ENCODE measurements at places on chromosomes 4 and X. TPM values are rescaled to one million over a fixed set of nuclear protein-coding genes. Genes with fewer than 3 reads are reported as not detected.
A peak's percentile ranks its signal among the peaks of the same experiment; 100 is the strongest.

DNA sequence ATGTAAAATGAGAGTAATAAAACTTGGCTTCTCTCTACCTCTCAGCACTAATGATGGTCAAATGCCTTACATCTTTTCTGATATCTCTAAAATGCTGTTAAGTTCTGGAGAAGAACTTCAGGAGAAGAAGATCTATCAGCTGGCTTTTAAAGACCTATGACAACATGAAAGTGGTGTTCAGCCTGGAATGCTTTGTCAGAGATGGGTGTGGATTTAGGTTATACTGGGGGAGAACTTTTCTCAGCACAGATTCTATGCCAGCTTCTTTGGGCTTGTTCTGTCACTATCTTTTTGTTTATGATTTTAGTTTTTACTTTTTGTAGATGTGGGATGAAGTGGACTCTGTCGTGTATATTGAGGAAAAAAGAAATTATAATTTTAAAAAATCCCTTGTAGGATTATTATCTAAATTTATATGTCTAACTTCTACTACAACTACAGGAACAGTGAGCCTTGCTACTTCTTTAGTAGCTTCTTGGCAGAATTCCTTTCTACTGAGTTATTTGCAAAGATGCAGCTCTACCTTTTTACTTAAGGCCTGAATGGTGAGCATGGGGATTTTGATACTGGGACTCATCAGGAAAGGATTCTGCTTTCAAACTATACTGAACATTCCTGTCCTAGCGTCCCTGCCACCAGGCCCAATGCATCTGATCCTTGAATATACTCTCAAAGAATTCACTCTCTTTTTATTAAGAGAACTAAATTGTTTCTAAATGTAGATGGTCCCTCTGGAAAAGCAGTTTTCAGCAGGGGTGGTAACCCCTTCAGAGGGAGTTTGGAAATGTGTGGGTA lies 19.6 kb downstream of the CYP2U1 start:
- H3K27ac ChIP-seq = no peak overlapping the region
- no peak overlapping the region for H3K4me3 ChIP-seq
- H3K27me3 ChIP-seq = no peaks in the 10 kb centered on the region
- peaks cover 10% of the 10 kb centered on the region for H3K36me3 ChIP-seq
- no peak for DNase-seq

MAMLD1 gene
- total RNA-seq = 3.4 TPM

DNA sequence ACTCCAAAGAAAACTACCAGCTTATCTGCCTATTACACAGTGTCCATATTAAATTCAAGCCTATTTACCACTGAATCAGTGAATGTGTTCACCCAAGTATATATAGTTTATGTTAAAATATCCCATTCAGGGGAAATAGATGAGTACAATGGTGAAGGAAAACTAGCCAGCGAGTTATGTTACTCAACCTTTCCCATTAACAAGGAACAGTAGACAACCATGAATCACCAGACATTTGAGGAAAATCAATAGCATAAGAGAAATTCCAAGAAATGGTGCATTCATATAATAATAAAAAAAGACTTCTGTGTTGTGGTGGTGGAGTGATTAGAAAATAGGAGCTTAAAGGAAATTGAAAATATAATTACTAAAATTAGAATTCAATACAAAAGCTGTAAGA lies 21.3 kb downstream of the IQCM start:
- DNase-seq = no peak
- no peak overlapping the region for H3K27ac ChIP-seq
- no peaks in the 10 kb centered on the region for H3K27me3 ChIP-seq
- no peak overlapping the region for H3K4me3 ChIP-seq
- H3K4me1 ChIP-seq = no peaks in the 10 kb centered on the region
- H3K36me3 ChIP-seq = no peaks in the 10 kb centered on the region

FOXR2 gene
- total RNA-seq = not detected

DNA sequence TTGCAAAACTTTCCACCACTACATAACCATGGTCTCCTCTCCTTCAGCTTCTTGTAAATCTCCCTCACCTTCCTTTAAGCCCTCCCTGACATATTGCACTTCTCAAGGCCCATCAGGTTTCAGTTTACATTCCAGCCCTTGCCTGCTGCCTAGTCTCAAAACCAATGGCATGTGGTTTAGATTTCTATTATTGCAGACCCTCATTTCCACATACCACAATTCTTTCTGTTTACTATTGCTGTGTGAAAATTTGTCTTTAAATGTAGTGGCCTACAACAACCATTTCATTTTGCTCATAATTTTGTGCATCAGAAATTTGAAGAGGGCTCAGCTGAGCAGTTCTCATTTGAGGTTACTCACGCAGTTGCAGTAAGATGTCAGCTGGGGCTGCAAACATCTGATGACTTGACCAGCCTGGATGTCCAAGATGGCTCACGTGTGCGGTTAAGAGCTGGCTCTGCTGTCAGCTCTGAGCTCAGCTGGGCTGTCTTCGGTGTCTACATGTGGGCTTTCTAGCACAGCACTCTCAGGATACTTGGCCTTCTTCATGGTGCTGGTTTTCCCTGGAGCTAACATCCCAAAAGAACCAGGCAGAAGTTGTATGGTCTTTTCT lies 29.9 kb upstream of the SOD3 start:
- peaks cover 3% of the 10 kb centered on the region for H3K4me1 ChIP-seq
- H3K27ac ChIP-seq = no peak overlapping the region
- no peak for DNase-seq
- no peaks in the 10 kb centered on the region for H3K27me3 ChIP-seq

NSUN7 gene
- not detected for total RNA-seq

RAB40AL gene
- total RNA-seq = 0.25 TPM

DNA sequence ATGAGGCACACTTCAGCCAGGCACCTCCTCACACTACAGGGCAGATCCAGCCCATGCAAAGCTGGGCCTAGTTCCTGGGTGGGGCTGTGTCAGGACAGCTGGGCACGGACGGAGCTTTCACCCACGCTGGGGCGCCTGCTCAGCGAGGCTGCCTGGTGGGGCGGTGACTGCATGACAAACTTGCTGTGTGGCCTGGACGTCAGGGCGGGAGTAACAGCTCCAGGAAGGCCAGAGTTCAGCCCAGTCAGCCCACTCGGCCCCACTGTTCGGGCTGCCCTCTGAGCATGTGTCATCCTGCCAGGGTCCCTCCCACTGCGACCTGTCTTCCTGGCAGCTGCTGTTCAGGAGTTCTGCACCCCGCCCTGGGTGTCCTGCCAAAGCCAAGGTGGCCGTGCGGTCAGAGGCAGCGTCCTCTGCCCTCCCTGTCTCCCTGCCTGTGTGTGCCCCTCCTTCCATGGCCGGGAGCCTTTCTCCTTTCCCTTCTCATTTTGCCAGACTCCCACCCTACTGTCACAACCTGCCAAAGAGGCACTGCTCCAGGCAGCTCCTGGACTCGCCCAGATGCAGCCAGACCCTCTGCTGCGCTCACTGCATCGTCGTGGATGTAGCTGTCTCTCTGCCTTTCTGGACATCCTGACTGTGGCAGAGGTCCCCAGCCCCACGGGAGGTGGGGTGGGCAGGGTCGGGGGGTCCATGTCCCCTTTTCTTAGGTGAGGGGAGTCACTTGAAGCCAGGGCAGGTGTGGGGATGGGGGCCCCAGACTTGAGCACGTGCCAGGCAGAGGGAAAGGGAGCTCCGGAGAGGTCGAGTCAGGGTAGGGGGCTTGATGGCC lies 33.0 kb upstream of the KIAA0232 start:
- H3K4me3 ChIP-seq = no peak overlapping the region
- H3K27me3 ChIP-seq = peaks cover 2% of the 10 kb centered on the region
- no peak for DNase-seq
- H3K27ac ChIP-seq = no peak overlapping the region

CLNK gene
- not detected for total RNA-seq

GRCh38 chr4:81152839-81153713 lies 61.9 kb downstream of the PRKG2 start:
- peak overlapping the region; percentile 69 for H3K4me3 ChIP-seq
- no peaks in the 10 kb centered on the region for H3K4me1 ChIP-seq
- no peaks in the 10 kb centered on the region for H3K27me3 ChIP-seq
- DNase-seq = no peak
- H3K36me3 ChIP-seq = no peaks in the 10 kb centered on the region
- no peak overlapping the region for H3K27ac ChIP-seq

- no peak overlapping the region for H3K4me3 ChIP-seq
- H3K27me3 ChIP-seq = no peaks in the 10 kb centered on the region
- H3K27ac ChIP-seq = no peak overlapping the region
These were observed 353.1 kb upstream of the CLNK start for GRCh38 chr4:11037637-11038036.

CT47C1 gene
- total RNA-seq = not detected

- DNase-seq = no peak
- no peaks in the 10 kb centered on the region for H3K27me3 ChIP-seq
- H3K4me1 ChIP-seq = peaks cover 62% of the 10 kb centered on the region
- H3K27ac ChIP-seq = peak overlapping the region; percentile 91
These were observed 5.6 kb upstream of the TXK start for GRCh38 chr4:48139691-48140090.

DNA sequence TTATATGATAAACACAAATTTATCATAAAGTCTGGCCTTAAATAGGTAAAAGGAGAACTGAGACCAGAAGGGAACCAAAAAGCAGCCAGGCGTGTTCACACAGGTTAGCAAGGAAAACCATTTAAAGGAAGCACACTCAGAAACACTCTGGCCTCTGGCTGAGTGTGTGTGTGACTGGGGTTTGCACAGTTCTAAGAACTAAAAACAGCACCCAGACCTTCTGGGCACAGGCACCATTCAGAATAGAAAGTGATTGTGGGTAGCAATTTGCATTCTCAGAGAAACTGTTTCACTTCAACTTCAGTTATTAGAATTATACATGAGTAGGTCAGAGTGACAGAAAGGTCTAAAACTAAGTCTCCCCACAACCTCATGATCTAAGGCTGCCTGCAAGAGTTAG lies 10.0 kb downstream of the GPR82 start:
- peak overlapping the region; percentile 87 for H3K27ac ChIP-seq
- H3K4me1 ChIP-seq = peaks cover 33% of the 10 kb centered on the region
- H3K27me3 ChIP-seq = no peaks in the 10 kb centered on the region
- H3K36me3 ChIP-seq = peaks cover 3% of the 10 kb centered on the region
- H3K4me3 ChIP-seq = peak overlapping the region; percentile 9

MSX1 gene
- total RNA-seq = not detected

PAQR3 gene
- total RNA-seq = 15.4 TPM

HERC5 gene
- 47.8 TPM for total RNA-seq

DNA sequence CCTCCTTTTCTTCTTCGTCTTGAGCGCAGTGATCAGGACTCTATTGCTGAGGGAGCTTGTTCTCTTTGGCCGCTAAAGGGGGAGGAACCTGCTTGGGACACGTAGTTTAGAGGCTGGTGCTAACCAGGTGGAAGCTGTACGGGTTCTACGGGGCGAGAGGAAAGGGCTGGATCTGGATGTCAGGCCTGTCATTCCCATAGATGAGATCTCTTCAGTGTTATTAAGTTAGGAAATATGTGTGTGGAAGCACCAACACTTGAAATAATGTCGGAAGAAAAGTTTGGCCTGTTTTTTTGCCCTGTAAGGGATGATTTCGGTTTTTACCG lies 643 bp downstream of the SRP72 start:
- peaks cover 42% of the 10 kb centered on the region for H3K36me3 ChIP-seq
- peak overlapping the region; percentile 98 for H3K27ac ChIP-seq
- DNase-seq = no peak
- peaks cover 49% of the 10 kb centered on the region for H3K4me1 ChIP-seq

DNA sequence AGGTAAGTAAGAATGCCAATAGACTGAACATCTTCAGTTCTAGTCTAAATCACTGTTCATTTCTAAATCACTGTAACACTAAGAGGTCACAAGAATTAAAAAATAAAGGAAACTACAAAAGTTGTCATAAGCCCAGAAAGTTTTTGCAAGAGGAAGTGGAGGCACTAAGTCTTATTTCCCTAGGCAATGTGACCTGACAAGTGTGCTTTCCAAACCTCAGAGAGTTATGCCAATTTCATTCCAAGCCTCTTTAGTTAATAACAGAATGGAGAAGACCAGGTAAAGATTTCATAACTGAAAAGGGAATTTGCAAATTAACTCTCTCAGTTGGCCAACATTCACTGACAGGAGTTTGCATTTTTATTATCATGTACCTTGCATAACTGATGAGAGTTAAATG lies 40.5 kb downstream of the BBS12 start:
- no peaks in the 10 kb centered on the region for H3K4me1 ChIP-seq
- no peaks in the 10 kb centered on the region for H3K36me3 ChIP-seq
- peaks cover 11% of the 10 kb centered on the region for H3K27me3 ChIP-seq
- no peak overlapping the region for H3K27ac ChIP-seq
- no peak for DNase-seq

ADGRG4 gene
- not detected for total RNA-seq

DNA sequence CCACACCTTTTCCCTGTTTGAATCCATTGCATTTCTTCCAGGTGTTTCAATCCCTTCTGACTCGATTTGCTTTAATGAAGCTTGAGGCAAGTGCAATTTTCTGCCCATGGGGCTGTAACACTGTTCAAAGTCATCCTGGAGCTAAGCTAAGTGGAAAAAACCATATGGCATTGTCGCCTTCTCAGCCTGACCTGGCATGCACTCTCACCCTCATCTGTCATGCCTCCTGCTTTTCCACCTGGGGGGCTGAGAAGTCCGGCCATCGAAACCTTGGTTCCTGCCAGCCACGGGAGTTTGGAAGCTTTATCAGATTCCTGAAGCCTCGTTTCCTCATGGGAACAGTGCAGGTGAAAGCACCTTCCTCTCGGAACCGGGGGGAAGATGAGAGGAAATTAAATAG lies 38.2 kb downstream of the WFS1 start:
- no peak overlapping the region for H3K27ac ChIP-seq
- H3K36me3 ChIP-seq = no peaks in the 10 kb centered on the region
- no peaks in the 10 kb centered on the region for H3K4me1 ChIP-seq
- no peak for DNase-seq
- peaks cover 42% of the 10 kb centered on the region for H3K27me3 ChIP-seq
- H3K4me3 ChIP-seq = no peak overlapping the region

ZCCHC12 gene
- total RNA-seq = not detected

L1CAM gene
- total RNA-seq = 2.1 TPM

CDX4 gene
- total RNA-seq = not detected

DNA sequence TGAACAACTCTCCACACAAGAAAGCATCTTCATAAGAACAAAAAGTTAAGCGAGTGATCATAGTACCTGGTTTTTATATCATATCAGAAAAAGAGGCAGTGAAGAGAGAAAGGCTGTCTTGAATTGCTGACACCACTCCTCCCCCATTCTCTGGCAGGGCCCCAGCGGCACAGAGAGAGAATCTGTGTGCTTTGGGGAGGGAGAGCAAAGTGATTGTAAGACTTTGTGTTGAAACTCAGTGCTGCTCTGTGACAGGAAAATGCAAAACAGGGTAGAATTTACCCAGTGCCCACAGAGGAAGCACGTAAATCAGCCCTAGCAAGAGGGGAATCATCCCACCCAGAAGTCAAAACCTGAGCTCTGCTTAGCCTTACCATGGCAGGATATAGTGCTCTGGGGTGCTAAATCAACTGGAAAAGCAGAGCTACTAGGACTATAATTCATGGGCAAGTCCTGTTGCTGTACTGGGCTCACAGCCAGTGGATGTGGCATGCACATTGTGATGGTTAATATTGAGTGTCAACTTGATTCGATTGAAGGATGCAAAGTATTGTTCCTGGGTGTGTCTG lies 174.6 kb downstream of the PRR32 start:
- no peaks in the 10 kb centered on the region for H3K27me3 ChIP-seq
- H3K4me1 ChIP-seq = no peaks in the 10 kb centered on the region
- no peak overlapping the region for H3K27ac ChIP-seq
- no peak overlapping the region for H3K4me3 ChIP-seq
- no peaks in the 10 kb centered on the region for H3K36me3 ChIP-seq

TCP11X2 gene
- not detected for total RNA-seq

MAGEB17 gene
- not detected for total RNA-seq
